ENCODE measurements at places on chromosomes 5 and 9.
A peak's percentile ranks its signal among the peaks of the same experiment; 100 is the strongest.

- no peak for DNase-seq
These were observed 211.3 kb upstream of the IRX4 start for GRCh38 chr5:2093859-2094615.

DNA sequence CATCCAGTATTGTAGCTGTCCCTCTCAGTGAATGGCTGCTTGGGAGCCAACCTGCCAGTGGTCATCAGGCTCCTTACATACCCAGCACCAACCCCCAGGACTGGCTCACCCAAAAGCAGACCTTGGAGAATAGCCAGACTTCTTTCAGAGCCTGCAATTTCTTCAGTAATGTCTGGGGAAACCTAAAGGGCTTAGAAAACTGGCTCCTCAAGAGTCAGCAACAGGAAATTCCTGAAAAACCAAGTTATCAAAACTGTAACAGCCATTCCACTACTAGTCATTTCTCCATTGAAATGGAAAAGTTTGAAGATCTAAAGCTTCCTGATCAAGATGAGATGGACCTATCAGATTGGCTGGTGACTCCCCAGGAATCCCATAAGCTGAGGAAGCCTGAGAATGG lies 12.3 kb upstream of the STING1 start:
- no peak for DNase-seq

DNA sequence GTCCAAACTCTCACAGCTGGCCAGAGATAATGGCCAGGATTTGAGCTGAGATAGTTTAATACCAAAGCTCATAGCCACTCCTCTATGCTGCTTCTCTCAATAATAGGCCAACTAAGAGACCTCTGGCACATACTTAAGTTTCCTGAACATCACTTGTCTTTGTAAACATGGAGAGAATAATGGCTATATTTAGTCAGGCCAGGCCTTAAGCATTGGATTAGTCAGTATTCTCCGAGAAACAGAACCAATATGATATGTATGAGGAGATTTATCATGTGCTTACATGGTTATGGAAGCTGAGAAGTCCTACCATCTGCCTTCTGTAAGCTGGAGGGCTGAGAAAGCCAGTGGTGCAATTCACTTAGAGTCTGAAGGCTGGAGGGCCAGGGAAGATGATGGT lies 45.4 kb downstream of the CFAP95 start:
- DNase-seq: no peak

GRCh38 chr9:110029956-110030480 lies 177.9 kb downstream of the C9orf152 start:
- no peak for DNase-seq

GRCh38 chr5:160427607-160428006 lies 6.0 kb downstream of the PTTG1 start:
- no peak for DNase-seq

DNA sequence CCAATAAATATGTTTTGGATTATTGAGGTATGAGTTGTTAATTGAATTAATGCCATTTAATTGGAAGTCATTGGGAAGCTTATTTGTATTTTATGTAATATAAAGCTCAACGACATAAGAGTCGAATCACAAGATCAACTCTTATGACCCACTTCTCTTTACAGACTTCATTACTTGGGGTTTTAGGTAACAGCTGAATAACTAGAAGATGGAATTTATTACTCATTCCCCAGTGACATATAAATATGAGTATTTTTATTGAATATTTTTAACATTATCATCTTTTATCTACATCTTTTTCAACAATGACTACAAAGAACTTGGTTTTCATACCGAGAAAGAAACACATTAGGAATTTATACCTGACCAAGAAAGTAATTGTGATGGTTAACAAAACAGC lies 21.1 kb downstream of the HMGCR start:
- no peak for DNase-seq

- peak; percentile 82 for DNase-seq
These were observed 118.8 kb downstream of the CDC42SE2 start for GRCh38 chr5:131382407-131383395.

- no peak for DNase-seq
These were observed 58.0 kb downstream of the ANXA2R start for GRCh38 chr5:42982107-42982622.

GRCh38 chr5:178116143-178116885 lies 3.0 kb downstream of the N4BP3 start:
- peak; percentile 53 for DNase-seq

- no peak for DNase-seq
These were observed 78.5 kb downstream of the CACNA1B start for GRCh38 chr9:137956039-137956438.

DNA sequence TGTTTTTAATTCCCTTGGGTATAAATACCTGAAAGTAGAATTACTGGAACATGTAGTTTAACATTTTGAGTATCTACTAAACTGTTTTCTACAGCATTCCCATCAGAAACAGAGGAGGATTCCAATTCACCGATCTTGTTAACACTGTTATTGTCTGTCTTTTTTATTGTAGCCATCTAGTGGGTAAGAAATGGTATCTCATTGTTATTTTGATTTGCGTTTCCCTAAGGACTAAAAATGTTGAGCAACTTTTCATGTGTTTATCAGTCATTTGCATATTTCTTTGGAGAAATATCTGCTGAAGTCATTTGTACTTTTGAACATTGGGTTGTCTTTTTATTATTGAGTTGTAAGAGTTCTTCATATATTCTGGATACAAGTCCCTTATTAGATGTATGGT lies 135.2 kb upstream of the NFIL3 start:
- DNase-seq: peak; percentile 2

GRCh38 chr9:119240546-119240945 lies 128.7 kb downstream of the BRINP1 start:
- no peak for DNase-seq

- DNase-seq: no peak
These were observed 63.1 kb downstream of the TRPM6 start for GRCh38 chr9:74824654-74825053.

- DNase-seq: no peak
These were observed 158.2 kb upstream of the PPP2R2B start for GRCh38 chr5:147036691-147037245.

DNA sequence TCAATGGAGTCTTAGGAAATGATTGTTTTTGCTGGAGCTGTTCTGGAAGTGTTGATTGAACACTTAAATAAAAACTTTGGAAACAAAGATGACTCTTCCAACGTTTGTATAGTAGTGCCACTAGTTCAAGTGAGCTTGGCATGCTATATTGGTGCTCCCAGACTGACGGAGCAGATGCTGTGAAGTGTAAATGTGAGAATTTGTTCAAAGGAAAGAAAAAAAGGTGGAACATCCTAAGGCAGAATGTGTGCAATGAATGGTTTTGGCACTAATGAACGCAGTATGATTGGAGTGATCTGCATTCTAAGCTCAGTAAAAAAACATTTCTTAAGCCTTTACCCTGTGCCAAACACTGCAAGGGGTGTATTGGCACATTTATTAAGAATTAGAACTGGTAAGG lies 69.8 kb downstream of the ZNF474 start:
- no peak for DNase-seq

- DNase-seq: no peak
These were observed 18.9 kb upstream of the ASS1 start for GRCh38 chr9:130425741-130426466.

DNA sequence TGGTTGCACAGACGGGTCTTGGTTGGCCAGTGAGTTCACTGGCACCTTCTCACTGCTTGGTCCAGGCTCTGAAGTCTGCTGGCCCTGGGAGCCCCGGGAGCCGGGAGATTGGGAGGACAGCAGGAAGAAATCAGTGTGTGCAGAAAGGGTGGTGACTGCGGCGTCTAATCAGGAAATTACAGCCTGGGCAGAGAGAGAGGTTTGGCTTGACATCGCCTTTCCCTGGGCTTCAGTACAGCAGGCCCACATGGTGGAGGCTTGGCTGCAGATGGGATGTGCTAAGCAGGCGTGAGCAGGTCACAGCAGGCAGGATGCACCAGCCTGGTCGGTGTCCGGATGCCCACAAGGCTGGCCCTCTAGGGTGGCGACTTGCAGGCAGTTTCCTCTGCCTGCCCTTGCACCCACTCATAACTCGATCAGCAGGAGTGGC lies 17.2 kb downstream of the PITX1 start:
- DNase-seq: no peak
